Stimulated activated naive CD8-positive, alpha-beta T cell treated with anti-CD3 and anti-CD28 coated beads, Interleukin-15, amount 100 ng/mL, for 72 hours (primary cell): ENCODE measurements at places on chromosomes 5 and 9.

DNA sequence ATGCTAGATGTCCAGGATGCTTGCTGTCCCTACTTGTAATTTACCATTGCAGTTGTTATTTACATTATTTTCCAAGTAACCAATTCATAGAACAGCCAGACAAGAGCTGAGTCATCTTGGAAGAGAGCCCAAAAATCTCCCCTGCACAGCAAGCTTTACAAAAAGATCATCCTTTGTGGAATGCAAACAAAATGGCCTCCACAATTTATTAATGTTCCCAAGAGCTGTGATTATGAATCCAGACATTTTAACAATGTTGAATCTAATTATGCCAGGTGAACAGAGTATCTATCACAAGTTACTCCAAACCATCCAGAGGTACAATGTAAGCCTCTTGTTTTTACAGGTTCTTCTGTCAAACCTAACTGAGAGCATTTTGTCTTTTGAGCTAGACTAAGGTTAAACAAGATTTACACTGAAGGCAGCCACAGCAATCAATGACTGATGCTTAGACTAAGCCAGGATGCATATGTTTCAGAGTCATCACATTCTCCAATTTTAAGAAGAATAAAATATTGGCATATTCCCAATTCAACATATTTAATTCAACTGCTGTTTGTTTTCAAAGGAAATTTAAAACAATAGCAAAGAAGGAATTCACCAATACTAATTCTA is 95.3 kb upstream of the SLC12A2 start:
- no peak for DNase-seq

GRCh38 chr9:113978725-113979342 is 99.3 kb downstream of the AMBP start:
- DNase-seq = no peak

- DNase-seq = no peak
Measured at GRCh38 chr9:81886665-81887064, 41.6 kb upstream of the SPATA31D4 start.

GRCh38 chr9:12920437-12920836 is 145.6 kb downstream of the LURAP1L start:
- no peak for DNase-seq

DNA sequence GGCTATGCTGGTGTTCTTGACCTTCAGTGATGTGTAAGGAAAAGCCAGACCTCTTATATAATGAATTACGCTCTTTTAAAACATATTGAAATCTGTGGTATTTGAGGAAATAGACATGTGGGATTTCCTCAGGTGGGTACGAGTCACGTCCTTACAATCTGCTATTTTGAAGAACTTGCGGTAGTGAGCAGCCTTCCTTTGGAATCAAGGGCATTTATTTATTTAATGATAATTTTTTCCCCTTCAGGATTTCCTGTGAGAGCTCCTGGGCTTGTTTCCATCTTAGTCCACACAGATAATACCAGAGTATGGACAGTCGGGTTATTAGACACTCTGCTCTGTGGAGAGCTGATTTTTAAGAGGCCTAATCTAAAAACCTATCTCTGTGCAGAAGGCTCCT is 167.9 kb downstream of the ARHGEF28 start:
- no peak for DNase-seq

DNA sequence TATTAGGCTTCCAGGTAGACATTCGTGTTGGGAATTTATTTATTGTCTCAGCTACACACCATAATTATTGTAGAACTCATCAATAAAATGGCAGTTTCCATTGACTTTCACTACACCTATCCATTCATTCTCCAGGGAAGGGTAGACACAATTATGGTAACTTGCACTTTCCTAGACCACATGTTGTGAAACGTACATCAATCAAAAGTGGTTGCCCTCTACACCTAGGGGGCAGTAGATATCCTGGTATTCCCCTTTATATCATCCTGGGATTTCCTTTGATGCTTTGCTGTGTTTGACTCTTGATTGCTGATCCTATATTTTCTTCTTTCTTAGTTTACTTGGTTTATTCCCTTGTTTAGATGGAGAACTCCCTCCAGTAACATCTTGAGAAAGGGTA is 47.9 kb downstream of the ADGRV1 start:
- no peak for DNase-seq

- no peak for DNase-seq
Measured at GRCh38 chr5:123483446-123484077, 28.4 kb upstream of the CSNK1G3 start.

DNA sequence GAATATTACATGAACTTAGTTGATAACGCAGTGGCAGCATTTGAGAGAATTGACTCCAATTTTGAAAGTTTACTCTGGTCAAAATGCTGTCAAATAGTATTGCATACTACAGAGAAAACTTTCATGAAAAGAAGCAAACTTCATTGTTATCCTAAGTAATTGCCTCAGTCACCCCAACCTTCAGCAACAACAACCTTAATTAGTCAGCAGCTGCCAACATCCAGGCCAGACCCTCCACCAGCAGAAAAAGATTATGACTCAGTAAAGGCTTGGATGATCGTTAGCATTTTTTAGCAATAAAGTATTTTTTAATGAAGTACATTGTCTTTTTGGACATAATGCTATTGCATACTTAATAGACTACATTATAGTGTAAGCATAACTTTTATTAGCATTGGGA is 40.8 kb upstream of the SPDL1 start:
- no peak for DNase-seq

DNA sequence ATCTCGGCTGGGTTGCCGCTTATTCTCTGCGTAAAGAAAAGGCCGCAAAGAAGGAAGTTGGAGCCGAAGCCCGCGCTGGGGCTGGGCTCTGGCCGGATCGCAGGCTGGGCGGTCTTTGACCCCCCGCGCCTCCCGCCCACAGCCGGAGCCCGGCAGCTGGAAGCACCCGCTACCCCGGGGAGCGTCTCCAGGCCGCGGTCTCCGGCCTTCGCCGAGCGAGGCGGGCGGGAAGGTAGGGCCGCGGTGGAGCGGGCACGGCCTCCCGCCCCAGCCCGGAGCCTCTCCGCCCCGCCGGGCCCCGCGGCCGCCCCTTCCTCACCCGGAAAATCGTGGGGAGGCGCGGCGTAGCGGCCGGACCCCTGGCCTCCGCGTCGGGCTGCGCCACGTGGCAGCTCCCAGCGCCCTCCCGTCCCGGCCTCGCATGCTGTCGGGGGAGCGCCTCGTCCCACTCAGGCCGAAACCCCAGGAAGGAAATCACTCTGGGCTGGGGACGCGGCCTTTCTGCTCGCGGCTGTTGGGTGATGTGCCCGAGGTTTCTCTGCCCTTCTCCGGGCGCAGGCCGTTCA is 12.0 kb downstream of the FOXD1 start:
- no peak for DNase-seq

DNA sequence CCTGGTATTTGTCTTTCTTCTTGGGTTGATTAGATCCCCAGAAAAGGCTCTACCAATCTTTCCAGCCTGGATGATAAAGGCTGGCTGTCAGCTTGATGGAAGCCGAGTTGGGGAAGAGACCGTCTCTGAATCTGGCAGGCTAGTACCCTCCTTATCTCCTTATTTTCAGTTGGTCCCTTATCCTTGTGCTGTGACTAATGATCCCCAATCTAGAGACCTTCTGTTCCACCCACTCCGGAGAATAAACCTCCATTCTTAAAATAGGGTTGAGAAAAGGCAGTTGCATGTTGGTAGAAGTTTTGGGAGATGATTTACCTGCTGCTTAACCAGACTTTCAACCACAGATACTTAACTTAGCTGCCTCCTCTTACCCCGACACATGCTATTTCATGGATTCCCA is 52.3 kb downstream of the PRKACG start:
- DNase-seq = no peak

DNA sequence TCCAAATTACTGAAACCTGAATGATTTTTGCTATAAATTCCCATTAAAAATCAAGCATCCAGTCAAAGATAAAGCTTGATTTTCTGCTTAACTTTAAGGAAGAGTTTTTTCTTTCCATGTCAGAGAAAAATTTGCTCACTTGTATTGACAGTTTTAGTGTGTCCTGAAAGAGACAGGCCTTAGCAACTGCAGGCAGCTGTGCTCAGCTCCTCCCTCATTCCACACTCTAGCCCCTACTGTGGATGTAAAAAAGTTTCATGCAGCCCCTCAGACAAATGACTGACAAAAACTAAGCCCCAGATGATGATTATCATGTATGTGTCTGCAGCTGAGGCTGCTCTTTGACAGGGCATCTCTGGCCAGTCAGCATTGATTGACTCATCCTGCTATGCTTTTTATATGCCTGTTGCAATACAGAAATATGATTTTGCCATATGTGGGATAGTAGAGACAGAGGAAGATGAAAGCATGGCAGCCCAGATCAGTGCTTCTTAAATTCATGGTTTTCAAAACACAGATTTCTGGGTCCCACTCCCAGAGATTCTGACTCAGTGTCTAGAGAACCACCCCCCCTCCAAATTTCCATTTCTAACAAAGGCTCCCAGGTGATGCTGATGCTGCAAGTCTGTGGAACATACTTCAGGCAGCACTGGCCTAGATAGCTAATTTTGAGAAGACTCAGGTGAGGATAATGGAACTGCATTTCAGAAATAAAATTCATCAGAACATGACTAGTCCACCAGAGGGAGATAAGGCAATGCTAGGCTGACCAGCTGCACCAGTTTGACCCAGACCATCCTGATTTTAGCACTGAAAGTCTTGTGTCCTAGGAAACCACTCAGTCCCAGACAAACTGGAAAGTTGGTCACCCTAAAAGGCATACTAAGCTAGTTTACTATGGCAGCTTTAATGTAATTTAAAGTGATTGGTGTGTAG is 298.7 kb upstream of the KCNN2 start:
- no peak for DNase-seq

GRCh38 chr9:111922324-111923013 is 25.9 kb downstream of the UGCG start:
- DNase-seq = no peak

DNA sequence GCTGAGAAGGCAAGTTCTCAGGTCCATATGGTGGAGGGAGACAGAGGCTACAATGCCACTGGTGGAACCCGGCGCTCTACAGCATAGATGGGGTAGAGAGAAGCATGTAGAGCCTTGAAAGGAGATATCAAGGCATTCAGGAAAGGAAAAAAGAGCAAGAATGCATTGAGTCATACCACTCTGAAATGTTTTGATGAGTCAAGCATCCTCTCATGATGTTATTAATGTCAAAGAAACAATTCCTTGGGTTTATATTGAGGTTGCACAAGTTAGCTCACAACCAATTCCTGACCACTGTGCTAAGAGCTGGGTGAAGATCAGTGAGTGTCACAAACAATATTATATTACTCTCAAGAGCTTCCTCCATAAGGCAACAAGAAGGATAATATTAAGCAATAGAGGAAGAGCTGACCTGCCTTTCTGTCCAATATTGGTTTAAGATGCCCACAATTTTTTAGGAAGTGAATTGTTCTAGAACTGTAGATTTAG is 178.0 kb downstream of the RFK start:
- no peak for DNase-seq

DNA sequence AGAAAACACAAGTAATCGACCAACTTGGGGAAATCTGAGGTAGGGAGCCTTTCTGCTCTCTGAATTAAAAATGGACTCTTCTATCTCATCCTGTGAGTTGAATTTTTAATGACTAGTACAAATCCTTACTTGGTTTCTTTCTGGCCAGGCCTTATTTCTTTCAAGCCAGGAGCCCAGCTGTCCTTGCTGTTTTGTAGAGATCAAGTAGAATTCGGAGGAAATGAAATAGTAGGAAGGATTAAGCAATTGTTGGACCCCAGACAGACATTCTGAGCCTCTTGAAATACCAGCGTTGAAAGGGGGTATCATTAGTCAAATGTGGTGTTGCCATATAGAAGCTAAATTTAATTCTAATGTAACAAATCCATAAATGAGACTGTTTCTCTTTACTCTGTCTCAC is 53.7 kb upstream of the SMIM15 start:
- no peak for DNase-seq

DNA sequence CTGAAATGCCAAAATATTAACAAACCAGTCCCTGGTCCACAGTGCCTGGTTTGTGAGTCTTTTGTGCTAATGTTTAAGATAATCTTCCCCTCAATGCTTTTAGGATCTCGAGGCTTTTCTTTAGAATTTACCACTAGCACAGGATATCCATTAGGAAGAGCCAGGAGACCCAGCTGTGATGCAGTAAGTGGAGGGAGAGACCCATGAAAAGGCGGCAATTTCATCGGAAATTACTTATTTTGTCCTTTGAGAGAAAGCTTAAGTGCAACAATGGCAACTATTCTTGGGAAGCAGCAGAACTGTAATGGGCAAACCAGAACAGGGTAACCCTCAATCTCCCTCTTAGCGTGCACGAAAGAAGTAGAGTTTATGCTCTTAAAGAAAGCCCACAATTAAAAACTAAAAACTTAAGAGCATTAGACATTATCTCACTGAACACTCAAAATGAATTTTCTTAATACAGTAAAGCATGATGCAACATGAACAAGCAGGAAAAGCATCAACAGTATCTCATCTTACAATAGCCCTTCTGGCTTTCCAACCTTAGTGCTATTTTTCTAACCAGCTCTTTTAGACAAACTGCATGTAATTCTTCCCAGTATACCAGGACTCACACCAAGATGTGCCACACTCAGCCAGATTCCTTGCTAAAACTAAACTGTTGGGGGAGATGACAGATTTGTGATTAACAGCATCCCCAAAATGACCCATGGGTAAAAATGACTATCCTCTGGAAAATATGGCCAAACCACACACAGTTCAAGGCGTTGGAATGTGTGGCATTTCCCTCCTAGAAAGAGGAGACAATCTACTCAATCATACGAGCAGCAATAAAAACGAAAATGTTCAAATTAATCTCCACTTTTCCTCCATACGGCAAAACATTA is 36.4 kb downstream of the PWWP2A start:
- DNase-seq = no peak

- no peak for DNase-seq
Measured at GRCh38 chr9:27548055-27548741, 18.6 kb upstream of the MOB3B start.

GRCh38 chr5:73911761-73912393 is 285.9 kb downstream of the ARHGEF28 start:
- no peak for DNase-seq
